RCC 7860 (cell line): ENCODE measurements at places on chromosomes 11 and 22.

- DNase-seq: peak; percentile 72
Measured at GRCh38 chr11:12126344-12127019, 16.1 kb downstream of the MICAL2 start.

DNA sequence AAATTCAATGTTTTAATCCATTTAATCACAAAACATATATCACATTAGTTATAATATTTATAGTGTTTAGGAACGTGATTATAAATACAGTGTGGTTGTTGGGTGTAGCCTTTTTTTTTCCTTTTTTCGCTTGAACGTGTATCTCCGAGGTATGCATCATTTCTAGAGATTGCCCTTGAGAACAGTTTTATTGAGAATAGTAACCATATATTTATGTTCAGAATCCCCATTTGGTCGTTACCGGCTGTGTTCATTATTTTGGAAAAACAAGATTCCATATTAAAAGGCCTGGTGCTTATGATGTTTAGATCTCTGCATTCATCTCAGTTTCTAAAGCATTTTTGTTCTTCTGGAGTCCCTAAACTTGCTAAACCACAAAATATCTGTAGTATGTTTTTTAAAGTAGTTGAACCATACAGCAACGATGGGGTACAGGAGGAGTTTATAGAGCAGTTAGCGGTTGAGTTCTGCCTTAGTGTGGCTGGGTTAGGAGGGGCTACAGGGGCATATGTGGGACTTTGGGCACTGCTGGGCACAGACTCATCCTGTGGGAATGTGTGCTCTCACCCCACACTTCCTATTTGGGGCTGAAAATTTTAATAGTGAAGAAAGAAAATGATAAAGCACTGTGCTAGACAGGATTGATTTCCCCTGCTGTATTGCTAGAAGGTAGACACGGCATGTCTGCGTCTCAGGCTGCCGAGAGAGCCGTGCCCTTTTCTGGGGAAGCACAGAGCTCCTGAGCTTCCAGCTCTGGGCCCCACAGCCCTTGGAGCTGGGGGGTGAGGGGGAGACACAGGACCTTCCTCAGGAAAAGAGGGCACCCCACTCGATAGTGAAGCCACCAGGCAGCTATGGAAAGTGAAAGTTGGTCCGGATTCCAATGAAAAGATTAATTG lies 81.5 kb upstream of the PPARA start:
- peak; percentile 86 for DNase-seq

GRCh38 chr22:50178871-50179869 lies 6.5 kb upstream of the TRABD start:
- DNase-seq: no peak

- no peak for DNase-seq
Measured at GRCh38 chr11:110491577-110492320, 62.0 kb downstream of the FDX1 start.

DNA sequence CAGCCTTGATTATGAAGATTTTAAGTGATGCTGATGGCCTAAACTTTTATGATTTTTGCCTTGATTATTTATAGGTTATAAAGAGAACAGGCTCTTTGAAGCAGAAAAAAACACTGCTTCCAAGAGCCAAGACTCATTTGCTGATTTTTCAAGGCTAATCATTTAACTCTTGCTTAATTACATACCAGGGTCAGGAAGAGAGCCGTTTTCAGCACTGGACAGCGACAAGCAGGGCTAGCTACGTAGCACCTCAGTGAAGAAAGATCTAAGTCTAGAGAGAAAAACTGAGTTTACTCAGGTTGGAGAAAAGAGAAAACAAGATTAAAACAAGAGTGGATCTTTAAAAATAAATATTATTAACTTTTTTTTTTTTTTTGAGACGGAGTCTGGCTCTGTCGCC lies 615.4 kb upstream of the B3GAT1 start:
- DNase-seq: no peak

GRCh38 chr11:65504674-65505465 lies 6.0 kb downstream of the MALAT1 start:
- peak; percentile 10 for DNase-seq

DNA sequence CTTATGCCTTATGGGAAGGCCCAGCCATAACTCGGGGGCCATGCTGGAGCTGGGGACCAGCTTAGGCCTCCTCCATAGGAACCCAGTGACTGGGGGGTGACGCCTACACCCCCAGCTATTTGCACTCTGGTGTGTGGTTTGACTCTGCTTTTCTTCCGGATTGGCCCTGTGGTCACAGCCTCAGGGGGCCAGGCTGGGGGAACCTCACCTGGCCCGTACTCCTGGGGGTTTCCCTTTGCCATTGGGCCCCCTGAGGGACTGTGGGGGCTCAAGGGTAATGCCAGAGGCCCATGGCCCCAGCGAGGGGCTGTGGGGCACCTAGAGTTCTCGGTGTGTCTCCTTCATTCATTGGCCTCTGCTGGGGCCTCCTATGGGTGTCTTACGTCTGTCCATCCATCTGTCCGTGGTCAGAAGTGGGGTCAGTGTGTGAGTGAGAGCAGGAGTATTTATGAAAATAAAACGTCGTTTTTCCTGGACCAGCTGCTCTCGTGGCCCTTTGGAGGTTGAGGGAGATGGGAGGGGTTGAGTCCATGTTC lies 6.3 kb upstream of the SH3BP1 start:
- DNase-seq: no peak

- DNase-seq: peak; percentile 74
Measured at GRCh38 chr11:110298301-110298765, 1.9 kb upstream of the RDX start.

GRCh38 chr22:21754523-21754922 lies 18.9 kb upstream of the YPEL1 start:
- DNase-seq: no peak

DNA sequence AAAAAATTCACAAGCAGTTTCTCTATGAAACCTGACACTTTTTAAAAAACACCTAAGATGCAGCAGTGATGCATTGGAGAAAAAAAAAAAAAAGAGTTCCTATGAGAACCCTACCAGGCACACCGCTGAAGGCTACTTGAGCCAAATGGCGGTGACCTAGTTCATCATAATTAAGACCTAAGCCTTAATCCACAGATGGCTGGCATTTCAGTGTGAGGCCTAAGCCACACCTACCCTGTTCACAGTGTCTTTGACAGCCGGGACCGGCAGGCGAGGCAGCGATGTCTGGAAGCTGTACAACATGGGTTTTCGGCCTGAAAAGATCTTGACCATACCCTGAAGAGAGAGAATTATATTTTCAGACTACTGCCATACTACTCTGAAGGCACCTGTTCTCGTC lies 38.0 kb downstream of the CPT1A start:
- DNase-seq: no peak

GRCh38 chr11:72807021-72807693 lies 7.1 kb upstream of the ATG16L2 start:
- DNase-seq: no peak

GRCh38 chr11:133934599-133935550 lies 21.9 kb downstream of the IGSF9B start:
- DNase-seq: peak; percentile 20

GRCh38 chr11:79768343-79768742 lies 327.5 kb upstream of the TENM4 start:
- DNase-seq: no peak

GRCh38 chr11:124880958-124881357 lies 15.7 kb downstream of the ROBO3 start:
- DNase-seq: no peak

GRCh38 chr11:112777283-112777751 lies 183.9 kb upstream of the NCAM1 start:
- no peak for DNase-seq

GRCh38 chr11:86969258-86969657 lies 14.1 kb upstream of the FZD4 start:
- no peak for DNase-seq

- peak; percentile 14 for DNase-seq
Measured at GRCh38 chr22:24112188-24112587, 69.1 kb upstream of the SUSD2 start.

DNA sequence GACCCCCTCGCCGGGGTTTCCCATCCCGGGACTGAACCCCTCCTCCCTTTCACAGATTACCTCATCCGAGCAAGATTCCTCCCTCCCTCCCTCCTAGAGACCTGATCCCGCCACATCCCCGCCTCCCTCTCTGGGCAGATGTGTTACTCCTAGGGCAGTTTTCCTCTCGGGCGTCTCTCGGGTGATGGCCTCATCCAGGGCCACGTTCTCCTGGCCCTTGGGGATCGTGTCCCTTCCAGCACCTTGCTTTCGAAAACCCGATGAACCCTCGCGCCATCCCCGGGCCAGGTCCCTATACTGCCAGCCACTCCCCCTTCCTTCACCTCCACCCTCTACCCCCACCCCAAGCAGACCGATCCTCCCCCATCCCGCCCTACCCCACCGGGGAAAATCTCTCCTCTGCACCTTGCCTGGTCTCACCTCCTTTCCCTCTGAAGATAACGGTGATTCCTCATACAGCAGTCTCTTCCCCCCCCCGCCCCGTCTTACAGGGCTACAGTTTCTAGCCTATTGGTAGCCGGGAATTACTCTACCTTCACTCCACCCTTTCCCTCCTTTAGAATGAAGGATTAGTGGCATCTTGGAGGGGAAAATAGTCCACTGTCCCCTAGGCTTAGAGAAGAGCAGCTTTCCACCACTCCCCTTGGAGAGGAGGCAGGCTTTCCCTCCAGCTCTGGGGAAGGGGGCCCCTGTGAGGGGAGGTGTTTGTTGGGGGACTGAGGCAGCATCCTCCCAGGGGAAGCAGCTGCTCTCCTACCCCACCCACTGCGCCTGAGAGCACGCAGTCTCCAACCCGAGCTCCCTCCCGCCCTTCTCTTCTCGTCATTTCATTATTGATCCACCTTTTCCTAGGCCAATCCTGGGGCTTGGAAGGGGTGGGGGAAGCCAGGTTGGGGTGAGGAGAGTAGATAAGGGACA lies 1.2 kb downstream of the KMT2A start:
- DNase-seq: no peak

GRCh38 chr22:35203583-35203982 lies 53.7 kb upstream of the HMGXB4 start:
- DNase-seq: no peak

DNA sequence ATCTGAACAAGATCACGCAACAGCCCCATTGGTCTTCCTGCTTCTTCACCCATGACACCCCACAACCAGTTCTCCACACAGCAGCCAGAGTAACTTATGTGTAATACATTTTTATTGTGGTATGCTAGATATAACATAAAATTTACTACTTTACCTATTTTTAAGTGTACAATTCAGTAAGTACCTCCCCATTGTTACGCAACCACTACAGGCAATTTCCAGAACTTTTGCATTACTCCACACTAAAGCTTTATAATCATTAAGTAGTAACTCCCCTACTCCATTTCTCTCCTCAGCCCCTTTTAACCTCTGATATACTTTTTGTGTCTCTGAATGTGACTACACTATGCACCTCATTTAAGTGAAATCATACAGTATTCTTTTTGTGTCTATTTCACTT lies 575.4 kb upstream of the CADM1 start:
- DNase-seq: no peak

DNA sequence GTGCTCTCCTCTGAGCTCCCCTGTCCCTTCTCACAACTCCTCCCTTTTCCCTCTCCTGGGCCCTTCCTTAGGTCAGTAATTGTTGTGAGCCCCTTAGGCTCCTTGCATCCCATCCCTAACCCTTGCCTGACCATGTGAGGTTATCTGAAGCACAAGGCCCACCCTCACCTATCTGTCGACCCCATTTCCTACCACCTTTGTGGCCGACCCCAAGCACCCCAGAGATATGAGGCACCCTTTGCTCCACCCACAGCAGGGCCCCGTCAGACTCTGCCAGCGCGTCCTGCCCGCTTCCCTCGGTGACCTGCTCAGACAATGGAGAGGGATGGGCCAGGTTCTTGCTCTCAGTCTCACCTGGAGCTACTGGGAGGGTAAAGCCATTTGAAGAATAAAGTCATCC lies 1.3 kb downstream of the GNG3 start:
- no peak for DNase-seq

DNA sequence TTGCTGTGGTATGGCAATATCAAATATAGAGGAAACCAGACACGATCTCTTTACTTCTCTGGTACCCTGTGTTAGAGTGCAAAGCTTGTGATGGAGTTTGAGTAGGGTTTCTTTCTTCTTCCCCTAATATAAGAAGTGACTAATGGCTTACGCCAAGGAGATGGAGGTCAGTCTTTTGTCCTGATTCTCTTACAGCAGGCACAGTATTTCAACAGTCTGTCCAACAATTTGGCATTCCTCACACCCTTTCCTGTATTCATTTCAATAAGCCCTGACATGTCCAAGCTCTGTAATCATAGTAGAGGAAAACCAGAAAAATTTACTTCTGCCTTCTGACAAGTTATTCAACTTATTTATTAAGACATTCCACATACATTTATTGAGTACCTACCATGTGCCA lies 546.2 kb downstream of the TMEM135 start:
- DNase-seq: no peak

GRCh38 chr22:22394591-22394990 lies 114.0 kb downstream of the ZNF280B start:
- no peak for DNase-seq

DNA sequence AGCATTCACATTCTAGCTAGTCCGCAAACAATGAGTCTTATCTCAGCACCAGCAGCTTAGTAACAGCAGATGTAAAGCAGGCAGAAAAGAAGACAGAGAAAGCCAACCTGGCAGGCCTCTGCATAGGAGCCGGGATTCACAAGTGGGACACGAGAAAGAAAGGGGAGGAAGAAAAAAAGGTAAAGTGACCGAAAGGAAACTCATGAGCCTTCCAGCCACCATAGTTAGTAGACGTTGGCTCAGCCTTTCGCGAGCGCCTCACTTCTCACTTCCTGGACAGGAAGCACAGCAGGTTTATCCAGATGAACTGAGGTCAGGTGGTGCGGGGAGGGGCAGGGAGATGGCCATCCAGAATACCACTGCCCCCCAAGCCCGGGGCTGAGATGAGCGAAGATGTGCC lies 19.7 kb upstream of the KAT5 start:
- no peak for DNase-seq

GRCh38 chr11:62974848-62975522 lies 9.8 kb downstream of the SLC22A6 start:
- DNase-seq: no peak

DNA sequence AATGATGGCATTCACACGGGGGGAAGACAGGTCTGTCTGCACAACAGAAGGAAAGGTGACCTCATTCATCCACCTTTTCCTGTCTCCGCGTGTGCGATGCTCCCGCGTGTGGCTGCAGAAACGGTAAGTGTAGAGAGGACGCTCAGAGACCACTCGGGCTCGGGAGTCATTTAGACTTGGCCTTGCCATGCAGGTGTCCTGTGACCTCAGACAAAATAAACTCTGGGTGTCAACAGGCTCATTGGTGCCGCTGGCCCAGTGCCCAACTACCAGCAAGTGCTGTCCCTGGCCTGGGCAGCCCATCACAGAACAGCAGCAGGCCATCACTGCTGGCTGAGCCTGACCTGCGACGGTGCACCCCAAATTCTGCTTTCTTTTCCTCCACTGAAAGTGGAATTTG lies 48.1 kb upstream of the ARFGAP3 start:
- DNase-seq: no peak

- DNase-seq: no peak
Measured at GRCh38 chr22:44862981-44863860, 110.8 kb downstream of the ARHGAP8 start.

- DNase-seq: no peak
Measured at GRCh38 chr22:25548866-25549464, 15.5 kb upstream of the GRK3 start.

DNA sequence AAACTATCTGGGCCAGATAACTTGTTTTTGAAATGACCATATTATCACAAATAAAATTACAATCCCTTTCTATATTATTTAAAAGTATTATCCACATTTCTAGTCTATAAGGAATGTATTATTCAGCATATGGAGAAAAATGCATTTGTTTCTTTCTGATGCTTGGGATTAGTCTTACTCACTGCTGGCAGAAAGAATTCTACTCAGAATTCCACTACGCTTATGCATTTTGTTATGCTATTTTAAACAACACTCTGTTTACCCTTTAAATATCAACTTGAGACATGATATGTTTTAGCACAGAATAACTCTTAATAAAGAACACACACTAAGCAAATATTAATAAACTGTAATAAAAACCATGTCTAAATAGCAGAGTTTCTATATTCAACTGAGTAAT lies 77.6 kb upstream of the ANO3 start:
- DNase-seq: no peak
